H1 (cell line): ENCODE measurements at places on chromosomes 2 and 18.
A peak's percentile ranks its signal among the peaks of the same experiment; 100 is the strongest.

GRCh38 chr2:20667151-20667530 is 197 bp downstream of the GDF7 start:
- DNase-seq, result no peak

- no peak for DNase-seq
Observed at GRCh38 chr2:108367014-108367413, 10.7 kb upstream of the SULT1C4 start.

- DNase-seq, result no peak
Observed at GRCh38 chr2:149383340-149383739, 53.0 kb downstream of the LYPD6 start.

DNA sequence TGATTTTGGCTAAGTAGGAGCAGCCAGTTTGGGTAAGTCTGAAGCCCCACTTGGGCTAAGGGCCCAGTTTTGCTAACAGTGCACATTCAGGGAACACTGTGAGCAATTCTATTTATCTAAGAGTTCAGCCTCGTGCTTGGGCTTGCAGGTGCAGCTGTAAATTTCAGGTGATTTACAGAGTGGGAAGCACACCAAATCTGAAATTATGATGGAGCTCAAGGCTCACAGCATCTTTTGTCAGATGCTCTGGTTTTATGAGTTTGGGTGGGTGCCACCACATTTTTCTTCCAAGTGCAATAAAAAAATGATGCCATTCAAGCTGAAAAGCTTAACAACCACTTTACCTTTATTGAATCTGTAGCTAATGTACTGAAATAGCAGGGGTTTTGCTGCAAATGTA is 671.2 kb downstream of the LRRTM4 start:
- DNase-seq, result no peak

GRCh38 chr2:3296182-3296972 is 81.2 kb downstream of the EIPR1 start:
- DNase-seq, result no peak

- DNase-seq, result no peak
Observed at GRCh38 chr18:22055466-22056238, 113.7 kb upstream of the GATA6 start.

DNA sequence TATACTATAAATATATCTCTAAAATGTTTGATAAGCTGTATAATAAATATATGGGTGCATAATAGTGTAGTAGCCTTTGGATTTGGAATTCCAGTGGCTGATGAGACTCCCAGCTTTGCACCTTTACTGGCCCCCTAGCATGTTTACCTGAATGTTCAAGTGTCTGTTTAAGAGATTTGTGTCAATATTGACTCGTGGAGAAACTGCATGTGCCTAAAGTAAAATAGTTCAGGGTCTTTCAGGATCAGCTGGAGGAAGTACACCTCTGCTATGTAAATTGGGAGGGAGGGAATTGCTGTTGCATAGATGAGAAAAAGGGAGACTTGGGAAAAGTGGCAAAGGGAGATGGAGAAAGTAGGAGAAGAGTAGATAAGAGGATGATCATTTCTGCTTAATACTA is 23.9 kb downstream of the ME2 start:
- no peak for DNase-seq

DNA sequence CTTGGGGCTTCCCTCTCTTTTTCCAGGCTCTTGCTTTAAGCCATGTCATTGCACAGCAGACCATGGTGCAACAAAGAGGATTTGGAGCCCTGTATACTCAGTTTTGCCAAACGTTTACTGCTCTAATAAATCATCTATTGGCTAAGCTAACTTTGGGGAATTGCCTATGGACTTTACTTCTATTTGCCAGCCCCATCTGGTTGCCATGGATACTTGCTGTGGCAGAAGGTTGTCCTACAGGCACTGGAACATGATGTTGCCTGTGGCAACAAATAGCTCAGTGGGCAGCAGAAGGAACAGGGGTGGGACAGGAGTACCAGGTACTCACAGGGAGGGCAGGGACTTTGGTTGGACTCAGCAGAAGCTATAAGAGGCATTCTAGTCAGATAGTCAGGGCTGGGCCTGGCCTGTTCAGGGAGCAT is 129.7 kb downstream of the CCDC85A start:
- DNase-seq, result no peak

- DNase-seq, result no peak
Observed at GRCh38 chr2:224925061-224925809, 117.0 kb downstream of the DOCK10 start.

GRCh38 chr2:13006829-13007717 is 290.3 kb downstream of the TRIB2 start:
- DNase-seq, result peak; percentile 29

DNA sequence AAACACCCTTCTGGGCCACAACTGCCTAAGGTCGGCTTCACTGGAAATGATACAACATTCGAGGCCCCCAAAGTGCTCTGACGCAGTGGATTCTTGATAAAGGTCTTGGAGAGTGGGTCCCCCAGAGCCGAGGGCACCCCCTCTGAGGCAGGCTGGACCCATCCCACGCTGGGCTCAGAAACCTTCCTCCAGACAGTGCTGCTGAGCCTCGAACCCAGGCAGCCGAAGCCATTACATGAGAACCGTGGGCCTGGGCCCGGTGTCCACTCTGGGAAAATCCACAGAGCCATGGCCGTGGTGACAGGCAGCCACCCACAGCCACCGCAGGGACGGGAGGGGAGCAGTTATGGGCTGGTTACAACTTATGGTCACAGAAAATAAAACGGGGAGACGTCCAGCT is 81.4 kb upstream of the ID2 start:
- no peak for DNase-seq

- no peak for DNase-seq
Observed at GRCh38 chr2:101998896-101999789, 7.4 kb downstream of the IL1R2 start.

DNA sequence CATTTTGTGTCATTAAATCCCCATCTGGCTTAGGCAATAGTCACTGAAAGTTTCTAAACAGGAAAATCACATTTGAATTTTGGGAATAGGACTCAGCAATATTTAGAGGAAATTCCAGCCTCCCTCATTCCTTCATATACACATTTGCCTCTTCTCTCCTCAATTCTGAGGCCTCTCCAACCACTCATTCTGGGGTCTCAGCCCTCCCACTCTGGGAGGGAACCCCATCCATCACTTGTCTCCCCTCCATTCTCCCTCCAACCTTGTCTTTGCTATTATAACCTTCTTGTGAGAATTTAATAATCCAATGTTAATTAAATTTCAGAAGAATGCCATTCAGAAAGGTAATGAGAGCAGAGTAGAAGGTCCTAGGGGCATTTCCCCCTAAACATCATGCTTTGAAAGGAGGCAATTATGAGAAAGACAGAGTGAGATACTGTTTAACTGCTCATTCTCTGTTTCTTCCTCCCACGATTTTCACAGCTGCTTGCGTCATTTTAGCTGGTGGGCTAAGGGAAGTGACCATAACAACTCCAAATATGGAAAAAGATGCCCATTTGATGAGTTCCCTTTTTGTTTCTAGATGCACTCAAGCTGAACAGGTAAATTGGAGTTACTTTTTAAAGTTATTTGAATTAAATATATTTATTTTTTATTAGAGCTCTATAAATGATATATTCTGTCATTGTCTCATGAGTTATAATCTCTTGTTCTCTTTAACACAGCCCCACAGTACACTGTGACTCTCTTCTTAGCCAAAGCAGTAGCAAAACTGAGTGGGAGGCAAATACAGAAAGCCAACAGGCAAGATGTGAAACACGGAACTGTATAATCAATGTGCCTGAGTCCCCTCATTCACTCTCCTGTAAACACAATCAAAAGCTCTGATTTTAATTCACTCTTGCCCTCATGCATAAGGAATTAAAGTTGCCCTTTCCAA is 135.1 kb downstream of the DLGAP1 start:
- DNase-seq, result no peak

GRCh38 chr2:69830045-69830905 is 815 bp downstream of the GMCL1 start:
- peak; percentile 64 for DNase-seq

DNA sequence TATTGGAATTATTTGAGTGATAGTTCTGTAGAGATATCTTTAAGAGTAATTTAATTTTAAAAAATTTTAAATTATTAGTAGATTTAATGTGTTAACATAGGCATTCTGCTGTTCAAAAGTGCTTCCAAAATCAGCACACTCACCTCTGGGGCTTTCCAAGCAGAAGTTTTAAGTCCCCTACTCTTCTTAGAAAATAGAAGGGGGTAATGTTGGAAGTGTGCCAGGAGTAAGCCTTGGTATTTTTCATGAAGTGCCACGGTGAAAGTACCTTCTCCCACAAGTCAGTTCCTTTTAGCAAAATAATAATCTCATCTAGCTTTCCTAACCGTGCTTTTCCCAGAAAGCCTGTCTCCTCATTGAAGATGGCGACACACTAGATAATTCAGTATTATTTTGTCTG is 3.9 kb upstream of the TNFRSF11A start:
- no peak for DNase-seq

DNA sequence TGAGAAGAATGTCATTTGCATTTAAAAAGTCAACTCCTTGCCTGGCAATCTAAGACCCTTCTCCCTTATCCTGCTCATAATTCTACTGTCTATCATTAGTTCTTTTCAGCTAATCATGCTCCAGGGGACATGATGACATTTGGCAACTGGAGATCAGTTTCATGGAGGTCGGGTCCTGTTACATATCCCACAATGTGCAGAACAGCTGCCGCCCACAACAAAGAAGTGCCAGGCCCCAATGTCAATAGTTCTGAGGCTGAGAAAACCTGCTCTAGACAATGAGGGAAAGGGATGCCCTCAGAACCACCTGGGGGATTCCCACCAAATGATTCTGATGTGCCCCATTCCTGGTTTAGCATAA is 53.4 kb upstream of the IL1RL1 start:
- no peak for DNase-seq

GRCh38 chr18:50298443-50299284 is 11.2 kb upstream of the CXXC1 start:
- DNase-seq, result no peak

DNA sequence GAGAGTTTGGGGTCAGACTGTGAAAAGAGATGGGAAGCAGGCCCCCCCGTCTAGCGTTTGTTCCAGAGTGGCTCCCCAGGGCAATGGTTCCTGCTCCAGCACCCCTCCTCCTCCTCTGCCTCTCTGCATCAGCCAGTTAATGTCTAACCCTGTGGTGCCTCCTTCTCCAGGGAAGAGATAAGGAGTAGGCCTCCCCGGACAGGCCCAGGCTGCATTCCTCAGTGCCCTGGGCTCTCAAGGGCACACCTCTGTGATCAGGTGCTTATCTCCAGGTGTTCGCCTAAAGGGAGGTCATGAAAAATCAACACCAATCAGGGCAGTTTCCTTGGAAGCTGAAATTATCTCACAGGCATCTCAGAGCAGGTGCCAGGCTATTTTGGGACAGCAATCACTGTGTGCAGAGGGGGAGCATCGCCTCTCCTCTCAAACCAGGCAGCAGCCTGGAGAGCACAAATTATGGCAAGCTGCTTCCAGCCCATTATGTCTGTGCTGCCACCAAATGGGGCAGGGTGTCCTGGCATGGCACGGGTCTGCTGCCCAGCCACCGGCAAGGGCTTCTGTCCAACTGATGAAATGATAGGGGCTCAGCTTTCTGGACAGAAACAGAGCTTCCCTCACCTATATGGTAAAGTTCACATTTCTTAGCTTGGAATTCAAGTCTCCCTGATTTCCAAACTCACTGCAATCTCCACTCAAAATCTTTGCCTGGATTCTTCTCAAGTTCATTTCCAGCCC is 255.8 kb upstream of the SLC14A2 start:
- no peak for DNase-seq

GRCh38 chr2:218354850-218355443 is 1.7 kb upstream of the CATIP start:
- no peak for DNase-seq

GRCh38 chr18:28248653-28249052 is 71.7 kb upstream of the CDH2 start:
- no peak for DNase-seq

DNA sequence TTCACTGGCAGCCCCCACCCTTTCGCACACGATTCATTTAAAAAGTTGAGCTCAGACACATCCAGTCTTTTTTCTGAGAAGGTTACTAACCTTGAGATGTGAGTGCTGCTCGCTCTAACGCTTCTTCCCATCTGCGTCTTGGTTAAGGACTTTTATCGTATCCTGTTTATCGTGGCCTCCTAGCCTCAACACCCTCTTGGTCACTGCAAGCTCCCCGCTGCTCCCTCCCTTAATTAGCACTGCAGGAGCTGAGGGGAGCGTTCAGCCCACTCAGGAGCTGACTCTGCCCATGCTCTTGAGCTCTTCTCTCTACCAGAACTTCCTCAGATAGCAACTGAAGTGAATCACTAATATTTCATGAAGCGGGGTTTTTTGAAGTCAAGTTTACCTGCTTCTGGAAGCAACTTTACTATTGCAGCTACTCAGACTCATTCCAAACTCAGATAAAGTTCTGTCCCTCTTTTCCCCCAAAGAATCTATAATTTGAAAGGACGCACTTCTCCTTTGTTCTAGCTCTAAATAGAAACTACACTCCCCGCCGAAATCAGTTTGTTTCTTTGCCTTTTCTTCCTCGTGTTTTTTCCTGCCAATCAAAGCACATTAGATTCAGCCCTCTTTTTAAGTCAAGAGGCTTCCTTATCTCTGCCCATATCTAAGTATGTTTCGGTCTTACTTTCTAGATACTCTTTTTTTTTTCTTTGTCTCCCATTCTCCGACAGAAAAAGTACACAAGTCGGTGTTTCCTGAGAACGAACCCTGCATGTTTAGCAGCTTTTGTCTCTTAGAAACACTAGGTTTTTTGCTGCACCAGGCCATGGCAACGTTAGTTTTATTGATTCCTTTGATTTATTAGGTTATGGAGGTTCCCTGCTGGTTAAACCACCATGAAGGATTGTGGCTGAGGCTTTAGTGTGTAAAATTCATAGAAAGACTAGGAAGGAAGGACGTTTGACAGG is 9.3 kb upstream of the CD226 start:
- DNase-seq, result no peak

DNA sequence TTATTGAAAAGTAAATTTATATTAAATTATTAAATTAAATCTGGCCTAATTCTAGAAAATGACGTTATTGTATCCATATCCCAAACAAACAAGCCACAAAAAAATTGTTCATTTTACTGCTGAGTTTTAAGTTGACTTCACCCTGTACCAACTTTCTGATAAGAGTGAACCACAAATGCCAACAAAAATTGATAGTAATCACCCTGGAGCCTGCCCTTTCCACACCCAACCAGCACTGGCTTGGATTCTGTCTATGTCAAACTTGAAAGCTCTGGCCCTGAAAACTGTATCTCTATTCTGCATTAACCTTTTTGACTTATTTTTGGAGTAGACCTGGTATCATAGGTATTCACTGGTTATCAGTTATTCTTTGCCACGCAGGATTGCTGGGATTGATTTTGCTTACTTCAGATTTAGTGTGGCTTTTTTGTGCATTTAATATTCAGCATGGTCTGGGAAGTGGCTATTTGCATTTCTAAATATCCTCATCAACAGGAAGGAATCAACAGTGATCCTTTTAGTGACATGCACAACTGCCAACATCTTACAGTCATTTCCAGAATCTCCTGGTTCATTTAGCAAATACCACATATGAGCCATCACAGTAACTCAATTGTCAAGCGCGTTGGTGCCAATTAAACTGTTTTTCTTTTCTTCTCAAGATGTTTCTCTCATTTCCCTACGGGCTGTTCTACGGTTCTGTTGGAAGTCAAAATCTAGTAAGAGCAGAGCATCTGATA is 11.4 kb upstream of the SRBD1 start:
- no peak for DNase-seq
